ENCODE measurements at places on chromosomes 12 and 14. TPM values are rescaled to one million over a fixed set of nuclear protein-coding genes. Genes with fewer than 3 reads are reported as not detected.

TCTN2 gene
- total RNA-seq, result 4.4 TPM

SDS gene
- total RNA-seq, result not detected

CD69 gene
- 127 TPM for total RNA-seq

ATP5MC2 gene
- 415 TPM for total RNA-seq

DNA sequence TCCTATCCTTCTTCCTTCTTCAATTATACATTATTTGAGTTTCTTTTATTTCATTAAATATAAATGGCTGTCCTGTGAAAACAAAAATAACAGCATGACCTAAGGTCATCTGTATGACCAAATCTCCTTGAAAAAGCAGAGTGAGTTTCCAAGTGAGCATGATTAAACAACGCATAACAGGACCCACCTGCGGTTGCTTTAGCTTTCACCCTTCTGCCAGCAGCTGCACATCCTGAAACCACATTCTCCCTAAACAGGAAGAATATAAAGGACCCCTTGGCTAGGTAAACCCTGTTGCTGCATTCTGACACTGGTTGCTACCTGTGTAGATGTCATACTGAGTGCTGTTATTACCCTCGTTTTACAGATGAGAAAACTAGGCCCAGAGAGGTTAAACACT is 42.8 kb upstream of the CPM start:
- no peak for DNase-seq
- no peak overlapping the region for H3K4me3 ChIP-seq
- H3K36me3 ChIP-seq, result no peaks in the 10 kb centered on the region
- peaks cover 2% of the 10 kb centered on the region for H3K4me1 ChIP-seq
- H3K27me3 ChIP-seq, result peaks cover 2% of the 10 kb centered on the region

- no peak for DNase-seq
- peaks cover 8% of the 10 kb centered on the region for H3K36me3 ChIP-seq
- no peaks in the 10 kb centered on the region for H3K27me3 ChIP-seq
- no peaks in the 10 kb centered on the region for H3K4me1 ChIP-seq
Measured at GRCh38 chr12:122282061-122282460, 15.8 kb upstream of the VPS33A start.

- H3K4me1 ChIP-seq, result peaks cover 11% of the 10 kb centered on the region
- H3K4me3 ChIP-seq, result no peak overlapping the region
- H3K27me3 ChIP-seq, result peaks cover 6% of the 10 kb centered on the region
- no peak overlapping the region for H3K27ac ChIP-seq
Measured at GRCh38 chr12:7160183-7160582, 29.3 kb upstream of the PEX5 start.

GRCh38 chr12:75932241-75932640 is 99.3 kb downstream of the PHLDA1 start:
- DNase-seq, result no peak
- H3K4me1 ChIP-seq, result peaks cover 26% of the 10 kb centered on the region
- H3K4me3 ChIP-seq, result no peak overlapping the region
- H3K27me3 ChIP-seq, result peaks cover 23% of the 10 kb centered on the region

DNA sequence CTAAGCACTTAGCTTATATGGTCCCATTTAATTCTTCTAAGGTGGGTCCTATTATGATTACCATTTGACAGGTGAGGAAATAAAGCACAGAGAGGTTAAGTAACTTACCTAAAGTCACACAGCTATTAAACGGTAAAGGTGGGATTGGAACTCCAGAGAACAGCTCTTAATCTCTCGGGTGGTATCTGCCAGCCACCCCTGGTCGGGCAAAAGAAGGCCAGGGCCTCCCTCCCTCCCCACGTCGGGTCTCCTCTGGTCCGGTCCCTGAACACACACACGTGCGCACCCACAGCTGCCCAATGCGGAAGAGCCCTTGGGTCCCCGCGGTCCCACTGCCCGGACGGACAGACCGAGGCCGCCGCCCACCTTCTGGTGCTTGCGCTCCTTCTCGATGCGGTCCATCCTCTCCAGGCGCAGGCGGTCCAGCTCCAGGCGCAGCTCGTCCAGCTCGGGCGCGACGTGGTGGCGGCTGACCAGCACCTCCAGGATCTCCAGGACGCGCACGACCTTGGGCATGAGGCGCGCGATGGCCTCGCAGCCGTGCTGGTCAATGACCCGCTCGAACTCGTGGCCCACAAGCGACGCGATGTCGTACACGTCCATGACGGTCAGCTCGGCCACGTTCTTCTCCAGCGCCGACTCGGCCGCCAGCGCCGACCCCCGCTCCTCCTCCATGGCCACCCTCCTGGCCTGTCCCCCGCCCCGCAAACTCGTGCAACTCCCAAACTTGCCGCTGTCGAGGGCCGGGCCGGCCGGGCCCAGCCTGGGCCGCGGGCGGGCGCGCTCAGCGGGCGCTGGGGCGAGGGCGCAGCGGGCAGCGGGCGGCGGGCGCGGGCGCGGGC is 490 bp downstream of the RILPL1 start:
- H3K4me1 ChIP-seq, result peaks cover 23% of the 10 kb centered on the region
- H3K4me3 ChIP-seq, result peak overlapping the region; percentile 78
- H3K27ac ChIP-seq, result peak overlapping the region; percentile 74
- DNase-seq, result peak; percentile 40

- H3K4me1 ChIP-seq, result no peaks in the 10 kb centered on the region
- DNase-seq, result no peak
- H3K27me3 ChIP-seq, result peaks cover 7% of the 10 kb centered on the region
- no peaks in the 10 kb centered on the region for H3K36me3 ChIP-seq
- no peak overlapping the region for H3K4me3 ChIP-seq
Measured at GRCh38 chr14:33740531-33740930, 210.3 kb downstream of the EGLN3 start.

- no peaks in the 10 kb centered on the region for H3K4me1 ChIP-seq
- DNase-seq, result no peak
- no peak overlapping the region for H3K4me3 ChIP-seq
Measured at GRCh38 chr14:83556065-83556464, 1973.9 kb upstream of the FLRT2 start.

- no peaks in the 10 kb centered on the region for H3K4me1 ChIP-seq
- no peak overlapping the region for H3K27ac ChIP-seq
- no peak overlapping the region for H3K4me3 ChIP-seq
- no peaks in the 10 kb centered on the region for H3K36me3 ChIP-seq
Measured at GRCh38 chr14:101508196-101508947, 52.9 kb upstream of the DIO3 start.

- no peaks in the 10 kb centered on the region for H3K36me3 ChIP-seq
- H3K4me1 ChIP-seq, result no peaks in the 10 kb centered on the region
- no peak overlapping the region for H3K27ac ChIP-seq
- no peak for DNase-seq
- H3K4me3 ChIP-seq, result no peak overlapping the region
Measured at GRCh38 chr12:52722680-52723079, 19.4 kb upstream of the KRT77 start.

DNA sequence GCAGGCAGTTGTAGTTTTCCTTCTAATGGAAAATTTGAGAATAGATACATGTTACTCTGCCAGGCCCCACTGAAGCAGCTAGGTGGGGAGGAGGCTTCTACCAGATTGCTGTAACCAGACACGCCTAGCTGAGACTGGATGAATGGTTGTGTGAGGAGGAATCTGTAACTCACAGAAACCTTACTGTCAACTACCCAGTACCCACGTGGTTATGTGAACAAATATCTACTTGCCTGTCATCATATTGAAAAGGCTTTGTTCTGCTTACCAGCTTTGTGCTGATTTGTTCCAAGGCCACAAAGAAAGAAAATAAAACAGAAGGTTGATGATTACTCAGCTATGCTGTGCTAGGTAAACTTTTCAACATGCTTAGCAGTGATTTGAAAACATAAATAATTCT is 167.2 kb downstream of the CAPZA3 start:
- no peak overlapping the region for H3K27ac ChIP-seq
- H3K4me3 ChIP-seq, result no peak overlapping the region
- H3K36me3 ChIP-seq, result no peaks in the 10 kb centered on the region
- DNase-seq, result no peak
- no peaks in the 10 kb centered on the region for H3K4me1 ChIP-seq

Measured in activated CD4-positive, alpha-beta T cell treated with anti-CD3 and anti-CD28 coated beads for 36 hours (primary cell).